Fibroblast of upper back skin (primary cell): ENCODE measurements at places on chromosomes 6 and 20.

- peak; percentile 16 for DNase-seq
Observed at GRCh38 chr6:36688063-36688738, 9.4 kb upstream of the RAB44 start.

DNA sequence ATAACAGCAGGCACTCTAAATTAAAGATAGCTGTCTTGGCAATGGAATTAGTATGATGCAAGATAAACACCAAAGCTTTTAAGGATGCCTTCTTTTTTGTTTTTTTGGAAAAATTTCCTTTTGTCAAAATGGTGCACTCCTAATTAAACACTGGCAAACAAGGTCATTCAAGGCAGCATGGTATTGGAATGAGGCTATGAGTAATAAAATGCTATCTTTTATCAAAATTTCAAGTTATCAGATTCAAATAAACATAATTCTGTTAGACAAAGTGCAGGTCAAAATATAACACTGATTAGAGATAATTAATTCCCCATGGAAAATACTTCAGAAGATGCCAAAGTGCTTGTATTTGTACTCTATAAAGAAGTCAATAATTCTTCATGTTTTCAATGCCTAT, 514.1 kb downstream of the TENT5A start:
- no peak for DNase-seq

- DNase-seq: peak; percentile 13
Observed at GRCh38 chr6:52840763-52841585, at the start of gene GSTA5. Gene GSTA5, minus strand, starts transcription at chr6:52840813.

DNA sequence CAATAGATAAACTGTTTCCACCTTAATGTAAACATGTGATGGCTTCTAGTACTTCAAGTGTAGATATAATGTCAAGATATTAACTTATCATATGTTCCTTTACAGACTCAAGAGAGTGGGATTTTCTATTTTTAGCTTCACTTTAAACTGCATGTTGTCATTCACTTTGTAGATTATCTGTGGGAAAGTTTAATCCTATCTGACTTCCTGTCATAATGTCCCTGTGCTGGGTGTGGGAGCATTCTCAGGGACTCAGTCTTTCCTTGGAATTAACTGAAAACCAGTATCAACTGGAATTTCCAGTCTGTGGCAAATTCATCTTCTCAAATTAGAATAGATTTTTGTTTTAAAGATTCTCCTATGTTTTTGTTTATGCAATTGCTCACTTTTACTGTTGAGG, 226.1 kb upstream of the FERMT1 start:
- no peak for DNase-seq

DNA sequence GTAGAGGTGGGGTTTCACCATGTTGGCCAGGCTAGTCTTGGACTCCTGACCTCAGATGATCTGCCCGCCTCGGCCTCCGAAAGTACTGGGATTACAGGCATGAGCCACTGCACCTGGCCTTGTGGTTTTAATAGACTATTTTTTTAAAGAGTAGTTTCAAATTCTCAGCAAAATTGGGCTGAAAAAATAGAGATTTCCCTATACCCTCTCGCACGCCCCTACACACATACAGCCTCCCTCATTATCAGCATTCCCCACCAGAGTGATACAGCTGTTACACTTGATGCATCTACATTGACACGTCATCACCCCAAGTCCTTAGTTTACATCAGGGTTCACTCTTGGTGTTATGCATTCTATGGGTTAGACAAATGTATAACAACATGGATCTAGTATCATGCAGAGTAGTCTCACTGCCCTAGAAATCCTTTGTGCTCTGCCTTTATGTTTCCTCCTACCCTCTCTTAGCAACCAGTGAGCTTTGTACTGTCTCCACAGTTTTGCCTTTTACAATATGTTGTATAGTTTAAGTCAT, 103.6 kb downstream of the CDYL start:
- DNase-seq: no peak

GRCh38 chr6:13282393-13283069, 45.8 kb downstream of the TBC1D7 start:
- DNase-seq: no peak

DNA sequence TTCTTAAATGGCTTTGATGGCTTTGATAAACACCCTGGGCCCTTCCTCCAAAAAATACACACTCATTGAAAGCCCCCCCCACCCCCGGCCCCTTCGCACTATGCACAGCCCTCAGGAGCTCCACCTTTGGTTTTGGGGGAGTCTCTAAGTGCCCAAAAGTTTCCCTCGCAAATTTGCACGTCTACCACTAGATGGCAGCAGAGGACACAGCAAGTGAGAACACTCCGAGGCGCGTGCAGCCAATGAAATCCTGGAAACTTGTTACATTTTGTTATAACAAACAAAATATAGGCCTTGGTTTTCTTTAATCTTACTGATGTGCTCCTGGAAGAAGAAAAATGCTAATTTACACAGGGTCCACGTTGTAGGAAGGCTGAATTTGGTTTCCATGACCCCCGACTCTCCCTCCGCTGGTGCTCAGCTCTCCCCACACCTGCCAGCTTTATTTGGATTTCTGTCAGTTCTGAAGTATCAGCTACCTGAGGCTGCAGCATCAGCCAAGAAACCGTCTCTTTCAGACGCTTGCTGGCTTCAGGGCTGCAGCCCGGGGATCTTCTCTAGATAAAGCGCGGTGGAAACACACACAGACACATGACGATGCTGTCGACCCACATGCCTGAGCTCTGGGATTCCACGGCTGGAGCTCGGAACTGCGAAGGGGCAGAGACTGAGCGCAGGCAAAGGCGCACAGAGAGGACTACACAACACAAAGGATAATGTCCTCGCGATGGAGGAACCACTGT, 148.3 kb upstream of the RPS6KA2 start:
- peak; percentile 70 for DNase-seq

DNA sequence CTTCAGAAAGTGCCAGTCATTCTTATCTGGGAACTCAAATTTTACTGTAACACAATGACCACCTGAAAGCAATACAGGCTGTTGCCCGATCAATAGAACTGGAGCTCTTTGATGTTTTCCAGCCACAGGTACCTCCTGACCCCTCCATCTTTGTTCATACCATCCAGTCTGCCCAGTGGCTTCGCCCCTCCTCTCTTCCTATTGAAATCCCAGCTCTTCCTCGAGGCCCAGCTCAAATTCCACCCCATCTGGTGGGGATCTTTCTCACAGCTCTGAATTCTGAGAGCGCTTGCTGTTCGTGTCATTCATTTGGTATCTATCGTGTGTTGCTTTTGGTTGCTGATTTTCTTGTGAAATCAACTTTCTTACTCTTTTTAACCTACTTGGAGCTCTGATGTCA, 87.9 kb upstream of the CNKSR3 start:
- no peak for DNase-seq

- peak; percentile 83 for DNase-seq
Observed at GRCh38 chr6:111427341-111428116, 55.5 kb downstream of the REV3L start.

GRCh38 chr20:37162646-37163045, 16.5 kb upstream of the RPN2 start:
- DNase-seq: no peak

DNA sequence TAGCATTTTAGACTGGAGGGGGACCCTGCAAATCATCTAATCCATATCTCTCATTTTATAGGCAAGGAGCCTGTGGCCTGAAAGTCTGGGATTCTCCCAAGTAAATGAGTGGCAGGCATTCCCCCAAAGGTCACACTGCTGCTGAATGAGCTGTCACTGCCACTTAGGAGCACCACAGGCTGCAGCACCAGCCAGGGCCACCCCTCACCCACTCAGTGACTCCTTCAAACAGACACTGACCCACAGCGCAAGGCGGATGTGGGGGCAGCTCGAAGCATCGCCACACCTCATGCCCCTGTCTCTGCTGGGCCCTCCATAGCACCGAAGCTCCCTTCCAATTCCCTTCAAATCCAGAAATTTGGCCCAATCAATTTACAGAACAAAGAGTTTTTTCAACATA, 119.9 kb upstream of the ARID1B start:
- DNase-seq: no peak

GRCh38 chr6:94175465-94175864, 756.1 kb upstream of the EPHA7 start:
- DNase-seq: no peak

- DNase-seq: no peak
Observed at GRCh38 chr20:25592135-25592852, 7.0 kb upstream of the NINL start.

GRCh38 chr6:135224037-135224647, 43.0 kb downstream of the MYB start:
- DNase-seq: no peak

- DNase-seq: peak; percentile 44
Observed at GRCh38 chr6:159833556-159833955, 33.5 kb downstream of the PNLDC1 start.

DNA sequence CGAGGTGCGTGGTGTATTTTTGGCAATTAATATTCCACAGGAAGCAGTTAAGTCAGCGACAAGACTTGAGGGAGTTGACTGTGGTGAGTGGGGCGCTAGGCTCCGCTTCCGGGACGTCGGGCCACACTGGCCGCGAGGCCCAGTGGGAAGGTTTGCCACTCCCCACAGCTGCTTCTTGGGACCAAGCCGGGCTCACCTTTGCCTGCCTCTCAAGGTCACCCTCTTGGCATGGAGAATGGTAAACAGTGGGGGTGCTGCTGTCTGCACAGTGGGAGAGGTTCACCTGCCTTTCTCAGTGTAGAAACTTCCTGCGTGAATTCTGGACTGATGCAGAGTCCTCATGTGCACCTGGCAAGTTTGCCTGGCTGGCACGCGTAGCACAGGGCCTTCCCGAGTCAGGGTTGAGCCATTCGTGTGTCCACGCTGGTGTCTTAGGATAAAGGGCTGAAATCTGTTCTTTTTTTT, 6.4 kb downstream of the OSBPL2 start:
- DNase-seq: no peak

DNA sequence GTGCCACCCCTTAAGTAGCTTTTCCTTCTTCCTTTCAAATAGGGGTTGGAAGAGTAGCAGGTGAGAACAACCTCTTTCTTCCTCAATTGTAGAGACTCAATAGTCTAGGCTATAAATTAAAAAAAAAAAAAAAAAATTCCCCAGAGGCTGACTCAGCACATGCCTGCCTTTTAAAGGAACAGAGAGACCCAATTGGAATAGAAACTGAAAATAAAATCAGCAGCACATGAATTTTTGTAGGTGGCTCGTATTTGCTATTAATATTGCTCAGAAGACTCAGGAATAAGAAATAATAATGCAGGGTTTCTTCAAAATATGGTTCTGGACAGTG, 19.3 kb downstream of the TOP1 start:
- DNase-seq: peak; percentile 46

DNA sequence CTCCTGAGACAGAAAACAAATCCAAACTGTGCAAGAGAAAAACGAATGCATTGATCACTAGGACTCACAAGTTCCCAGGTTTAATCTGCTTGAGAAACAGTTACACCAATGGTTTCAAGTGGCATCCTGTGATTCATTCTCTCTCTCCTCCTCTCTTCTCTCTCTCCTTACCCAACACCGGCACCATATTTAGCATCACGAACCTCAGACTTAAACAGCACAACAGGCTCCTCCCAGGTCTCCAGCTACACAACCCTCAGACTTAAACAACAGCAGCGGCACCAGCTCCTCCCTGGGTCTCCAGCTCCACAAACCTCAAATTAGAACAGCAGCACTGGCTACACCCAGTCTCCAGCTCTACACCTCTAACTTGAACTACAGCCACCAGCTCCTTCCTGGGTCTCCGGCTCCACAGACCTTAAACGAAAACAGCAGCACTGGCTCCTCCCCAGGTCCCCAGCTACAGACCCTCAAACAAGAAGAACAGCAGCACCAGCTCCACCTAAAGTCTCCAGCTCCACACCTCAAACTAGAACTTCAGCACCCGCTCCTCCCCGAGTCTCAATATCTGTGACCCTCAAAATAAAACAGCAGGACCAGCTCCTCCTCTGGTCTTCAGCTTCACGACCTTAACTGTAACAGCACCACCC, 355.9 kb downstream of the PREX1 start:
- no peak for DNase-seq

- DNase-seq: no peak
Observed at GRCh38 chr6:41732591-41733359, 2.6 kb downstream of the TFEB start.

DNA sequence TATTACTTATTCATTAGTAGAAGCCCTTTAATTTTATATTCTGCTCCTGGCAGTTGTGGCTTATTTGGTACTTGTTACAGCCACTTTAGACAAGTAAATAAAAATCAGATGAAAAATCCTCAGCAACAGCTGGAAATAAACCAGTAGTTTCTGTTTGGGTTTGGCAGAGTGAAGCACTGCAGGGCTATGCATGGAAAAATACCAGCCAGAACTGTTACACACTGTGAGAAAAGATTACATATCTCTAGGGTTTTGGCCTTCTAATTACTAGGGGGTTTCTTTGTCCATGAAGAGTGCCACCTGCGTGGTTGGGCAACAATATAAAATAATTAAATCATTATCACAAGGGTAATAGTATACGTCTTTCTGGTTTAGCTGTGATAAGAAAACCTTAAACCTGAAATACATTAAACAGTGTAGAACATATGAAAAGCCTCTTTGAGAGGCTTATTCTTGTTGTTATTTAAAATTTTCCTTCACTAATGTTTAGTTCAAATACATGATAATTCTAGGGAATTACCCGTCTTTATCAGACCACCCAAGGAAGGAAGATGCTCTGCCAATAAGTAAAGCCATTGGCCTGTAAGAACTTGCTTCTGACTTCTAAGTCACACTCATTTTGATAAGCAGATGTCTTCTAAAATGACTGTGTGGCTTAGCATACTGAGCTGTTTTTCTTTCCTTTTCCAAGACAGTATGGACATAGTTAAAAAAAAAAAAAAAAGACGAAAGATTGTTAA, 320.0 kb upstream of the FLRT3 start:
- no peak for DNase-seq

GRCh38 chr6:163958646-163959045, 544.1 kb downstream of the QKI start:
- peak; percentile 85 for DNase-seq

GRCh38 chr6:165697171-165697570, 34.1 kb upstream of the PDE10A start:
- no peak for DNase-seq

DNA sequence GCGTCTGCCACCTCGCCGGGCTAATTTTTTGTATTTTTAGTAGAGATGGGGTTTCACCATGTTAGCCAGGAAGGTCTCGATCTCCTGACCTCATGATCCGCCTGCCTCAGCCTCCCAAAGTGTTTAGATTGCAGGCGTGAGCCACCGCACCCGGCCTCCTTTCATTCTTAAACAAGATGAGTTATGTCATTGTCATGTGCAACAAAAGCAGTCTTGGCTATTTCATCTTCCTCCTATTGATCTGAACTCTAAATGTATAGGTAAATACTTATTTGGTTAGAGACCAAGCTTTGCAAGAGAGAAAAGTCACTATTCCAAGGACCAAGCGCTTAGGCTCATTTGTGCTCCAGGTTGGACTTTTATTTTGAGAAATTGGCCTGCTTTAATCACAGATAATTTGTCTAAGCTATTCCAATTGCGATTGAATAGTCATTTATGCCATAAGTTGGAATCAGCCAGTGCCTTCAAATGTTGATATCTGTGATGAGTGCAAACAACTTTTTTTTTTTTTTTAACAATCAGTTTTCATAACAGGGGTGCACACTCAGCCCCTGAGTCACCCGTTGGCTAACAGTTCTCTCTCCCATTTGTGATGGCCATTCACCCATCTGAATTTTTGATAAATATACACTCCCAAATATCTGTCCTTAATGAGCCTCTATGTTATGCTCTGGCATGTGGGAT, 167.3 kb downstream of the BCAS1 start:
- DNase-seq: no peak

- DNase-seq: no peak
Observed at GRCh38 chr6:1591243-1591642, 18.5 kb upstream of the FOXC1 start.
